ENCODE measurements at places on chromosomes 3 and 15. TPM values are rescaled to one million over a fixed set of nuclear protein-coding genes. Genes with fewer than 3 reads are reported as not detected.

DNA sequence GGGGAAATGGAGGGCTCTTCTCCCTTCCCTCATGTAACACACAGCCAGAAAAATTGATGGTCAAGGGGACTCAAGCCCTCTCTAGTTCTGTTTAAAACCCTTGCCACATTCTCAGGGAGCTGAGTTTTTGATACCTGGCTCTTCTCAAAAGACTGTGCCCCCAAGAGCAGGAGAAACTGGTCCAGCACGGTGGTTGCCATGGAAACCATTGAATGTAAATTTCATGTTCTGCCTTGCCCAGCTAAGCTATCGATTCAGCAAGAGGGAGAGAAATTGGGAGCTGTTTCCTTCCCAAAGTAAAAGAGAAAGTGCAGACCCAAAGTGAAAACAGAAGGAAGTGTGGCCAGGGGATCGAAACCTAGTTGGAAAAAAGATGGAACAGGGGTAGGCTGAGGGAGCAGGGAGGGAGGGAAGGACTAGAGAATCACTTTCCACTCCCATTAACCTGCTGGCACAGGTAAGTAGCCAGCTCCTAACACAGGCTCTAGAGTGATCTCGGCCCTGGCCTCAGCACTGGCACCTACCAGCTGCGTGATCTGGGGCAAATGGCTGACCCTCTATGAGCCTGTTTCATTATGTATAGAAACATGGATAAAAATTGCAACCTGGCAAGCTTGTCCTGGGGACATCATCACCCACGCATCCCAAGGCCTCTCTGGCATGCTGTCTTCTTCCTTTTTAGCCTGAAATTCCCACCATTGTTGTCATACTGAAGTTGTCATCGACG is 140.9 kb downstream of the TPRA1 start:
- H3K27me3 ChIP-seq: peaks cover 33% of the 10 kb centered on the region
- DNase-seq: no peak
- H3K4me1 ChIP-seq: no peaks in the 10 kb centered on the region
- H3K27ac ChIP-seq: no peak overlapping the region
- no peak overlapping the region for H3K4me3 ChIP-seq
- H3K36me3 ChIP-seq: no peaks in the 10 kb centered on the region

- no peaks in the 10 kb centered on the region for H3K36me3 ChIP-seq
- peaks cover 12% of the 10 kb centered on the region for H3K4me1 ChIP-seq
- no peak for DNase-seq
- H3K27me3 ChIP-seq: peaks cover 20% of the 10 kb centered on the region
Observed at GRCh38 chr15:47963265-47963664, 157.5 kb upstream of the SLC24A5 start.

DNA sequence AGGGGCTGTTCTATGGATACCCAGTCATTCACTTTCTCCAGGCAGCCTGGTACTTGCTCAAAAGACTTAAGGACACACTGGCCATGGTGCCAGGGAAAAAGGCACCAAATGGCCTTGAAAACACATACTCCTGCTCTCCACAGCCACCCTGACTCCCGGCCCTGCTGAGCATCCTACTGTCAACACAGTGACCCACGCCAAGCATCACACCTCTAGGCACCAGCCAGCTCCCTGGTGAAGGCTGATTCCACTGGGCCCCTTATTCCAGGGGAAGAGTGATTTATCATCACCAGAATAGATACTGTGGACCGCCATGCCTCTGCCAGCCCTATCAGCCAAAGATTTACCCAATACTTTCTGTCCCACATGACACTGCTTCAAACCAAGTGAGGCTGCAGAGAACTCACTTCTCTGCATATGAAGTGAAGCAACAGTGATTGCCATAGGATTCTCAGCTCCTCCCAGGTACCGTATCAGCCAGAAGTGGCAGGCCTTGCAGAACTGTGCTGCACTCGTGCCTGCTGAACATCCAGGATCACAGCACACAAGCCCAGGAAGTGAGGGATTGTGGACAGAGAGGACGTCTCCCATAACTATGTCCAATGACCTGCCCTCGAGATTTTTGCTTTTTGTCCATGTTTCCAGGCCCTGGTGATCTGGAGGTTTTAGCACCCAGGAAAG is 63.7 kb downstream of the WHAMM start:
- peaks cover 5% of the 10 kb centered on the region for H3K27me3 ChIP-seq
- no peak overlapping the region for H3K4me3 ChIP-seq
- H3K36me3 ChIP-seq: no peaks in the 10 kb centered on the region

DNA sequence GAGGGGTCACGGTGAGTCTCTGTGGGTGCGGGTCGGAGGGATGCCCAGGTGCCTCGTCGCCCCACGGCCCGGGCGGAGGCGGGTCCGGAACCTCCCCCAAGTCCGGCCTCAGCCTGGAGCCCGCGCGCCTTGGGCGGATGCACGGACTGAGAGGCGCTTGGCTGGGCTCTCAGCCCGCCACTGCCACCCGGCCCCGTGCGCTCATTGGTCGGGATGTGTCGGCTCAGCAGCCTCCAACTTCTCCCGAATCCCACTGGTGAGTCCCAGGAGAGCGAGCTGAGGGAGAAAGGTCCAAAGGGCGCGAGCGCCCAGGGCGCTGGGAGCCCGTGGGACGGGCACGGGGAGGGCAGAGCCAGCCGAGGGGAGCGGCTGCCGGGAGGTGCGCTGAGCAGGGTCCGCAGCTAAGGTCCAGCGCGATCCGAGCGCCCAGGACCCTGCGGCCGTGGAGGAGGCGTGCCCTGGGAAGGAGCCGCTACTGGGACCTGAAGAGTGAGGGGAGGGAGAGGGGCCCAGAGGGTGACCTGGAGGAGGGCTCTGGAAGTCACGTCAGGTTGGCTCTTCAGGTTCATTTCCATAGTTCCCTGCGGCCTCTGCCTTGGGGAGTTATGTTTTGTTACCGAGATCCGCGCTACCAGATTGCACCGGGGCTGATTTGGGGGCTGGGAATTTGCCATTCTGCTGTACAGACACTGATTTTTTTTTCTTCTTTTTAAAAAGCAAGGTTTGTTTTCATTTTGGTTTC is at the start of gene MME:
Gene MME, plus strand, starts transcription at position 574 of the 742 bp plus-strand sequence. CDS start 3,849 bp downstream, outside the sequence.
- H3K4me3 ChIP-seq: peak within 1 kb of the TSS; percentile 72
- H3K27ac ChIP-seq: no peak within 1 kb of the TSS
- H3K27me3 ChIP-seq: peaks cover 45% of the 10 kb centered on the region
- peak; percentile 2 for DNase-seq
- peaks cover 17% of the 10 kb centered on the region for H3K4me1 ChIP-seq
- peaks cover 6% of the 10 kb centered on the region for H3K36me3 ChIP-seq

DNA sequence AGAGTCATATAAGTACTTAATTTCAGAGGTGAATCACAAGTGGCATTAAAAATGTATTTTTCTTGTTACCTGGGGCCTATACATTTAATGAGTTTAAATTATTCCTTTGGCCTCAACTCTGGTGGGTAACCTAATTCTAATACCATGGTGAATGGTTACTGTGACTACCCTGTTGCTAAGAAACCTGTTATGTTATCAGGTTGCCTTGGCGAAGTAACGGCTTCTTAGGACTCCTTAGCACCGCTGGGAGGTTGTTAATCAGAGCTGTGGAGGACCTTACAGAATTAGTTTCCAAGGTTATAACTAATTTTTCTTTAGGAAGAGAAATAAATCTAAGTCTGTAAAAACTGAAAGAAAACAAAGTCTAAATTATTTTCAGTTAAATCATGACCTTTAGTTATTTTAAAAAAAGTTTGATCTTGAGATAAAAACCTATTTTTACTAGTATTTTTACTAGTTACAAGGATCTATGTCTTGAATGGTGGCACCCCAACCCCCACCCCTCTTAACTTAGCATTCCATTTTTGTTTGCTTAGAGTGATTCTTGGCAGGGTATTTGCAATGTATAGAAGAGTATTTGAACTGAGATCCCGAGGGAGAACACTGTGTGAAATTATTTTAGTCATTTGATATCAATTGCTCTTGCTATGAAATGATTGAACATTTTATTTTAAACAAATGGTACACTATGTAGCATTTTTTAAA is 155.5 kb downstream of the FNDC3B start:
- no peak overlapping the region for H3K27ac ChIP-seq
- no peaks in the 10 kb centered on the region for H3K27me3 ChIP-seq
- H3K4me3 ChIP-seq: no peak overlapping the region
- DNase-seq: no peak

DNA sequence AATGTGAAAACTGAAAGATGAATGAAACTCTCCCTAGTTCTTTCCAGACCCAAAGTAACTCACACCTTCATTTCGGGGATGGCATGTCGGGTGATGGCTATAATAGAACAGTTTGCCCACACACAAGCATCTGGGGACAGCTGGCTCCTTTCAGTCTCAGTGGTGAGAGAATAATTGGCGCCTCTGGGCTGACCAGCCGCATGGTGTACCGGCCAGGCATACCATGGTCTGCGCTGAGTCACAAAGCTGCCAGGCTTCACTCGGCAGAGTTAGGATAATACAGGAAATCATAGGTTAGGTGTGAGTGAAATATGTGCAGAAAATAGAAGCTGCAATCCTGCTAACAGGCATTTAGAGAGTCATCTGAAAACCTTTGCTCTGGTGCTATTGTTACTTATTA is 80.4 kb upstream of the IGF1R start:
- DNase-seq: no peak
- no peak overlapping the region for H3K27ac ChIP-seq
- peaks cover 7% of the 10 kb centered on the region for H3K27me3 ChIP-seq
- no peaks in the 10 kb centered on the region for H3K36me3 ChIP-seq

GRCh38 chr3:6640907-6641306 is 220.0 kb upstream of the GRM7 start:
- no peak overlapping the region for H3K4me3 ChIP-seq
- no peak for DNase-seq

DNA sequence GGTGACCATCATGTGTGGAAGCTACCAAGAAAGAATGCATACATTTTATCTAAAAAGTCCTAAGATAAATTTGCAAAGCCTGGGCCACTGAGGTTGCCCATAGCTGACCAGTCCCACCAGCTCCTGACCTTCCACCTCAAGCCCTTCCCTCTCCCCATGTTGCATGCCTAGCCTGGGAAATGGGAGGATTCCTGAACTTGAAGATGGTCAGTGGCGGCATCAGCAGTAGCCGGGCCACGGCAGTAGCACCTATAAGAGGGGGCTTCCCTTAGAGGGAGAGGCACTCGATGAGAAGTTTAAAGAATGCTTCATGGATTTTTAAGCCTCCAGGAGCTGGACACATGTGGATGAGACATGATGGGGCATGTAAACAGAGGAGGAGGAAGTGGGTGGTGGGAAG is 172.1 kb downstream of the KLF13 start:
- no peak overlapping the region for H3K27ac ChIP-seq
- no peaks in the 10 kb centered on the region for H3K4me1 ChIP-seq
- no peaks in the 10 kb centered on the region for H3K36me3 ChIP-seq
- no peak overlapping the region for H3K4me3 ChIP-seq
- no peak for DNase-seq

DNA sequence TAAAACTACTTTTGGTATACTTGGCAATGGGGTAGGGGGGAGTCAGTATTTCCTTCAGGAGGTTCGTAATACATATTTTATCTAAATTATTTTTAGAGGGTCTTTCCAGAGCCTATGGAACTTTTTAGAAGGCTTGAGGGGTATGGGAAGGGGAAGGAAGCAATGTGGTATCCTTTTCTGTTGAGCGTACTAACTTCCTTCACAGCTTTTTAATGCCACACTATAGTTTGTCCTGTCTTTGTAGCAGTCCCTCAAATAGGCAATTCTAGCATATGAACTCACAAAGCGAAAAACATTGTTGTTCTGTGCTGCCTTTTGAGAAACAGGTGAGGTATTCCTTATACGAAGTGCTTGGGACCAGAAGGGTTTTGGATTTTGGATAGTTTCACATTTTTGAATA is 22.3 kb upstream of the P2RY13 start:
- no peak for DNase-seq
- H3K27ac ChIP-seq: peak overlapping the region; percentile 13
- peak overlapping the region; percentile 61 for H3K4me3 ChIP-seq
- no peaks in the 10 kb centered on the region for H3K36me3 ChIP-seq

DNA sequence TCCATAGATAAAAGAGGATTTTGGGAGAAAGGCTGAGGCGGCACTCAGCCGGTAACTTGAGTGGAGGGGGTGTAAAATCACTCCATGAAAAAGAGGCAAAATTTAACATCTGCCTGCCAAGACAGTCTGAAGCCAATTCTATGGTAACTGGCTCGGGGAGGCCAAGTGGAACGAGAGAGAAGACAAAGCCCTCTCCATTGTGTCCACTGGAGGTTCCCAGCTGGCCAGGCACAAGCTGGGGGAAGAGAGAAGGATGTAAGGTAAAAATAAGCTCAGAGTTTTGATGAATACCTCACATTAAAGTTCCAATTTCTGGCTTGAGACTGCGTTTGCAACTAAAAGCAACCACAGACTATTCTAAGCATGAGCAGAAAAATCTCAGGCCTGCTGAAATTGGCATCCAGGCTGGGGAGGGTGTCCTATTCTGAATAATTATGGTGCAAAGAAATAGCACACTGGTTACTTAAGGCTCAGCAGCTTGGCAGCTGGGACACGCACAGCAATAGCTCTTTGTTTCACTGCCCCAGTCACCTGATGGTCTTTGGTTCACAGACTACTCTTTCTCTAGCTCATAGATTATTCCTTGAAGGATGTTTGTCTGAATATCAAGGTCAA is 48.8 kb downstream of the CHRD start:
- H3K4me1 ChIP-seq: no peaks in the 10 kb centered on the region
- peaks cover 3% of the 10 kb centered on the region for H3K27me3 ChIP-seq
- H3K36me3 ChIP-seq: no peaks in the 10 kb centered on the region
- H3K27ac ChIP-seq: no peak overlapping the region

- no peaks in the 10 kb centered on the region for H3K27me3 ChIP-seq
- peak overlapping the region; percentile 92 for H3K27ac ChIP-seq
- peak overlapping the region; percentile 82 for H3K4me3 ChIP-seq
- H3K36me3 ChIP-seq: peaks cover 4% of the 10 kb centered on the region
- H3K4me1 ChIP-seq: peaks cover 71% of the 10 kb centered on the region
Observed at GRCh38 chr3:32113981-32114545, 7.6 kb downstream of the GPD1L start.

DNA sequence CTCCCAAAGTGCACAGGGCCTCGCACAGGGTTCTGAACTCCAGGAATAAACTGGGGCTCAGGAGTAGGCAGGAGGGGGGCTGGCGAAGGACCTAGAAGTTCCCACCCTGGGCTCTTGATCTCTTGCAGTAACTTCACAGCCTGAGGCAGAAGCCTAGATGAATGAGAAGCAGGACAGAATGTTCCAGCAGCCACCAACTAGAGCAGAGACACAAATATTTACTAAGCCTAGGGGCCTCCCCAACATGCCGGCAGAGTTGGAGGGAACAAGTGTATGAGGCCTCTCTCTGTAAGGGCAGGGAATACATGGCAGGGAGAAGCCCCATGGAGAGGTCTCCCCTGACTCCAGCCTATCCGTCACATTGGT is 25.3 kb upstream of the C15orf39 start:
- H3K27me3 ChIP-seq: peaks cover 48% of the 10 kb centered on the region
- DNase-seq: no peak
- H3K36me3 ChIP-seq: no peaks in the 10 kb centered on the region
- peaks cover 10% of the 10 kb centered on the region for H3K4me1 ChIP-seq
- H3K4me3 ChIP-seq: no peak overlapping the region

- no peak overlapping the region for H3K27ac ChIP-seq
- H3K4me3 ChIP-seq: no peak overlapping the region
- peaks cover 6% of the 10 kb centered on the region for H3K27me3 ChIP-seq
Observed at GRCh38 chr15:39124553-39125171, 456.2 kb upstream of the THBS1 start.

GRCh38 chr3:190124067-190124466 is 3.4 kb upstream of the P3H2 start:
- H3K27me3 ChIP-seq: peaks cover 41% of the 10 kb centered on the region
- no peak for DNase-seq
- no peak overlapping the region for H3K27ac ChIP-seq
- no peak overlapping the region for H3K4me3 ChIP-seq
- peaks cover 8% of the 10 kb centered on the region for H3K4me1 ChIP-seq

Gene GOLGA6L7
- total RNA-seq: not detected

Gene ROPN1
- not detected for total RNA-seq

Gene GABRR3
- not detected for total RNA-seq

Gene TRAT1
- total RNA-seq: 25.9 TPM

Gene DNASE1L3
- not detected for total RNA-seq

Gene IL12A
- not detected for total RNA-seq

Gene ZDHHC19
- total RNA-seq: not detected

Gene BFSP2
- total RNA-seq: not detected

Gene CMTM6
- 69.6 TPM for total RNA-seq

Measured in activated T-cell treated with anti-CD3 and anti-CD28 coated beads, Interleukin-2, amount 50 U/mL, for 72 hours (primary cell).